Renal pelvis (tissue), 12 donors: ENCODE measurements at places on chromosomes 5 and 9. TPM values are rescaled to one million over a fixed set of nuclear protein-coding genes. Genes with fewer than 3 reads are reported as not detected.

GRCh38 chr5:24805230-24805629 is 160.5 kb upstream of the CDH10 start:
- no peak for DNase-seq

- peak; percentile 11 for DNase-seq
These were observed 293.1 kb upstream of the BRINP1 start for GRCh38 chr9:119662329-119662728.

DNA sequence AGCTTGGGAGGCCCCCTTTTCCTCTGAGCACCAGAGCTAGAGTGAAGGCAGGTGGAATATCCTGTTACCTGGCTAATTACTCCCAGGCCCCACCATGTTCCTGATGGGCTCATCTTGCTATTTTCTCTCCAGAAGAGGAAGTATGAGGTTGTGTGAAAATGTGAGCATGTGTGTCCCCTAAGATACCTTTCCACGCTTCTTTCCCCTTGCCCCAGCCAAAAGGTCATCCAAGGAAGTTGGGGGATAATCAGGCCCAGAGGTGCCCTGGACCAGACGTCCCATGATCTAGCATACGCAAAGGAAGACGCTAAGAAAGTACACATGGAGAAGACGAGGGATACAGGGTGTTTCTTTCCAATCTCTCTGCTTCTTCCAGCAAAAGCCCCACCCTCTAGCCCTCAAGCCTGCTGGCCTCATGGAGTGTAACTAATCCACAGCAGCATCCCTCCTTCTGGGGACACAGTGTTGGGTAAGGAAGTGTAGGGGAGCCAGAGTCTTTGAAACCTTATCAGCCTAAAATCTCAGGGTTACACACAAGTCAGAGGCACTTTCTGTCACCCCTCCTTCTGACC is 115.3 kb downstream of the SLC1A3 start:
- no peak for DNase-seq

GRCh38 chr9:99411479-99412115 is 189.5 kb downstream of the SEC61B start:
- DNase-seq = no peak

DNA sequence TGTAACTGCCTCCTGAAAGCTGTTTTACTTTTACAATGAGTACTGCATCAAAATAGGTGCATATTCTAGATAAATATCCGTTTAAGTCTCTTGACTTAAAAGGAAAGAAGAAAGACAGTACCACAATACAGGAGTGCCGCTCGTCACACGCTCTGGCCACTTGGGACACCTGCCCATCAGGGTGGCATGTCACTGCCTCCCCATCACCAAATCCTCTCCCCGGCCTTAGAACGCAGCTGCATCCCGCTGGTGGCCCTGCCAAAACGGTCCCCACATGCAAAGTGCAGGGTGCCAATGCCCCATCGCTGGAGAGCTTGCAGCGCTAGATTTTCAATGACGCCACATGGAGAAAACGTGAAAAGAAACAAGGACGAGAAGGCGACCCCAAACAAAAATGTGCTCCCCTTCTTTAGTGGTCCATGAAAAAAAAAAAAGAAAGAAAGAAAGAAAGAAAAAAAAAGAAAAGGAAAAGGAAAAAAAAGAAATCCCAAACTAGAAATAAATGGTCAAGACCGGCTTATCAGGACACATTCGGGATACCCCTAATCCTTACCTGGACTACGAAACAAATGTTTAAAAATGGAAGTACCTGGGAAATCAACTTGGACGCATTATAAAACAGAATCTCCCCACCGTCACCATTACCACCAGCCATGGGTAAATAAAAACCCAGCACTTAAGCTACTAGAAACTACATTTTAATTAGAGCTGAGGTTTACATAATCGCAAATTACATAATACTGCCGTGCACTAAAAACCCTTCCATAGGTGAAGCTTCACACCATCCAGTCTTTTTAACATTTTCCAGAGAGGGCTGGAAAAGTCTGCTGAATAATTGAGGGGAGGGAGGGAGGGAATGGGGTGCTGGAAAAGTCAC is 1.0 kb downstream of the ANKH start:
- DNase-seq = no peak

GRCh38 chr5:72476721-72477120 is 30.5 kb downstream of the ZNF366 start:
- DNase-seq = no peak

DNA sequence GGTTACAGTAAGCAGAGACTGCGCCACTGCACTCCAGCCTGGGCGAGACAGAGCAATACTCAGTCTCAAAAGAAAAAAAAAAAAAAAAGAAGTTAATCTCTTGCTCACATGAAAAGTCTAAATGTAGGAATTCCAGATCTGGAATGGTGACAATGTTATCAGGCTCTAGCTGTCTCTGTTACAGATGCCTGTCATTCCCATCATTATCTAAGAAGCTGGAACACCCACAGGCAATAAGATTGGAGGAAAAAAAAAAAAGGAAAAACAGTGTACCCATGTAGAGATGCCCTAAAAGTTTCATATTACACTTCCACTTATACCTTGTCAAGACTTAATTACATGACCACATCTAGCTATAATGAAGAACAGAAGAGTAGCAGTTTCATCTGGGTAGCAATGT is 38.2 kb downstream of the PTBP3 start:
- no peak for DNase-seq

- no peak for DNase-seq
These were observed 28.2 kb downstream of the CACNA1B start for GRCh38 chr9:137905740-137906139.

DNA sequence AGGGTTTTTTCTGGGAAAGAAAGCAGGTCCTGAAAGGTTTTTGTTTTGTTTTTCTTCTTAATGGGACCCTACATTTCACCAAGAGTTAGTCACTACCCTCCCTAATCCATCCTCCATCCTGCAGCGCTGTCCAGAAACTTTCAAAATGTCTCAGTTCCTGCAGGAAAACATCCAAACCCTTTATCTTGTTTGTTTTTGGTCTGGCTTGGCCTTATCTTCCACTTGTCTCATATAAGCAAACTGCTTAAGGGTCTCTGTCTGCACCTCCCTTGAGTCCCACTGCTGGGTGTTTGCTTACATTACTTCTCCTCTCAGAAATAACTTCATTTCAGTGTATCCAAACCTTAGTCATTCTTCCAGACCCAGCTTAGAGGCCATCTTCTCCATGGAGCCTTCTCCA is 11.0 kb upstream of the TRAF1 start:
- DNase-seq = no peak

DNA sequence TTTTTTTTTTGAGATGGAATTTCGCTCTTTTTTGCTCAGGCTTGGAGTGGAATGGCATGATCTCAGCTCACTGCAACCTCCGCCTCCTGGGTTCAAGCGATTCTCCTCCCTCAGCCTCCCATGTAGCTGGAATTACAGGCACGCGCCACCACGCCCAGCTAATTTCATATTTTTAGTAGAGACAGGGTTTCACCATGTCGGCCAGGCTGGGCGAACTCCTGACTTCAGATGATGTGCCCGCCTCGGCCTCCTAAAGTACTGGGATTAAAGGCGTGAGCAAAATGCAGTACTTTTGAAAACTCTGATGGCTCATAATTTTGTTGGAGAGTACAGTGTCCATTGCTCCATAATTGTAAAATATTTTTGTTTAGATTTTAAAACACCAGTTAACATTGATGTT is 52.6 kb downstream of the CCNH start:
- no peak for DNase-seq

- DNase-seq = no peak
These were observed 510 bp downstream of the NOXA1 start for GRCh38 chr9:137423514-137424291.

DNA sequence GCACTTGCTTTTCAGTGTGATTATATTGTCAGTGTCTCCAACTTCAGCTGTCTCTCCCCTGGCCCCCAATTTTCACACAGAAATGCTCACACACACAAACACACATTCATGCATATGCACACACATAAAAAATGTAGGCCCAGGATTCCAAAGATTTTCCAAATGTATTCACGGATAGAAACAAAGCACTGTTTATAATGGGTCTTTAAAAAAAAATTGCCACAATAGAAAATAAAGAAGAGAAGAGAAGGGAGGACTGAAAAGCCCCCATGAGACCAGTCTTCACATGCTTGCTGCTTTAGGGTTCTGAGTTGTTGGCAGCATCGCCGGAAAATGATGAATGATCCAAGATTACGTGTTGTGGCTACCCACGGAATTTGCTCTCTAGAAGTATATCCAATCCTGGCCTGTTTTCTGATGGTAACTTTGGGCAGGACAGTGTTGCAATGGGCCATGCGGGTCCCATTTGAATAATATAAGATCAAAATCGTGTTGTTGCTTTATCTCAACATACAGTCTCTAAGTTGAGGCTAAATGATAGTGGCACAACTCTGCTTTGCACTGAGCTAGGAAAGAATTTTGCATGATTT is 36.2 kb upstream of the ACO1 start:
- no peak for DNase-seq

DNA sequence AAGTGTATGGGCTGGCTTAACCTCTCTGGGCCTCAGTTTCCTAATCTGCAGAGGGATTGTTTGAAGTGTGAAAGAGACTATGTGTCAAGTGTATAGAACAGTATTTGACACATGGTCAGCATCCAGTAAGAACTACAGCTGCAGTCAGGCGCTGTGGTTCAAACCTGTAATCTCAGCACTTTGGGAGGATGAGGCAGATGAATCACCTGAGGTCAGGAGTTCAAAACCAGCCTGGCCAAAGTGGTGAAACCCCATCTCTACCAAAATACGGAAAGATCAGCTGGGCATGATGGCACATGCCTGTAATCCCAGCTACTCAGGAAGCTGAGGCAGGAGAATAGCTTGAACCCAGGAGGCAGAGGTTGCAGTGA is 31.9 kb upstream of the STING1 start:
- DNase-seq = no peak

GRCh38 chr9:100064872-100065581 is 33.8 kb downstream of the ERP44 start:
- DNase-seq = no peak

TAF1L gene
- 0.13 TPM for polyA plus RNA-seq
